Stimulated activated CD4-positive, alpha-beta T cell treated with anti-CD3 and anti-CD28 coated beads, Interleukin-4, amount 100 ng/mL, for 4 hours (primary cell): ENCODE measurements at places on chromosomes 6 and 20.

DNA sequence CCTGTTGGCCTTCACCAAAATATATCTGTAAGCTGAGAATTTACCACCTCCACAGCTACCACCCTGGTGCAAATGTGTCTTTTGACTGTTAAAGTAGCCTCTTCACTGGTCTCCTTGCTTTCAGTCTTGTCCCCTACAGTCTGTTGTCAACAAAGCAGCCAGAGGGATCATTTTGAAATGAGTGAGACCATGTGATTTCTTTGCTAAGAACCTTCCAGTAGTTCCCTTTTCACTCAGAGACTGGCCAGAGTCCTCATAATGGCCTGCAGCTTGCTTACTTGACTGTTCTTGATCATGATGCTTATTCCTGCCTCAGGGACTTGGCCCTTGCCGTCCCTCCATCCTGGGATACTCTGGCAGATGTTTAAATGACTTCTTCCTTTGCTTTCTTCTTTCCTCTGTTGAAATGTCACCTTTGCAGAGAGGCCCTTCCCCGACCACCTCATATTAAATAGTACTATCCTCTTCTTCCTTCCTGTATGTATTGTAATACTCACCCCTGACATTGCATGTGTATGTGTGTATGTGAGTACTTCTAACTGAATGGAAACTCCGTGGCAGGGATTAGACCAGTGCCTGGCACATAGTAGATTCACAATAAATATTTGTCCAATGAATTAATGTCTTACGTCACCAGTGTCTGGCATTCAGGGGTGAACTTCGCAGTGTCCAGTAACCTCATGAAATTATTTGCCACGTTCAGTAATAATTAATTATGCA lies 5.0 kb downstream of the MANBAL start:
- no peak for DNase-seq

- no peak for DNase-seq
Measured at GRCh38 chr6:121770943-121771342, 335.5 kb downstream of the GJA1 start.

- no peak for DNase-seq
Measured at GRCh38 chr6:43630980-43631619, 2.0 kb upstream of the GTPBP2 start.

DNA sequence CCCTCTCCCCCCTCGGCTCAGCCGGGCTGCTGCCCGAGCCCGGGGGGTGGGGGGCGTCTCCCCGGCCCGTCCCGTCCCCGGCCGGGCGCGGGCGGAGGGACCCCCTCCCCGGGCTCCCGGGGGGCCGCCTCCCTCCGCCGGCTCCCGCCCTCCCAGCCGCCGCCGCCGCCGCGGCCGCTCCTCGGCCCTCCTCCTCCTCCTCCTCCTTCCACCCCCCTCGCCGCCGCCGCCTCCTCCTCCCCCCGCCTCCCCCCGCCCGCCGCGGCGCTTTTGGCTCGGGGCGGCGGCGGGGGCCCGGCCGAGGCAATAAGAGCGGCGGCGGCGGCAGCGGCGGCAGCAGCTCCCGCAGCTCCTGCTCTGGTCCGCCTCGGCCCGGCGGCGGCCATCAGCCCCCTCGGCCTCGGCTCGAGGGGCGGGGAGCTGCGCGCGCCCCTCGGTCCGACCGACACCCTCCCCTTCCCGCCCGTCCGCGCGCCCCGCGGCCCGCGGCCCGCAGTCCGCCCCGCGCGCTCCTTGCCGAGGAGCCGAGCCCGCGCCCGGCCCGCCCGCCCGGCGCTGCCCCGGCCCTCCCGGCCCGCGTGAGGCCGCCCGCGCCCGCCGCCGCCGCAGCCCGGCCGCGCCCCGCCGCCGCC lies 38.7 kb downstream of the GNAS start:
- DNase-seq: peak; percentile 78

DNA sequence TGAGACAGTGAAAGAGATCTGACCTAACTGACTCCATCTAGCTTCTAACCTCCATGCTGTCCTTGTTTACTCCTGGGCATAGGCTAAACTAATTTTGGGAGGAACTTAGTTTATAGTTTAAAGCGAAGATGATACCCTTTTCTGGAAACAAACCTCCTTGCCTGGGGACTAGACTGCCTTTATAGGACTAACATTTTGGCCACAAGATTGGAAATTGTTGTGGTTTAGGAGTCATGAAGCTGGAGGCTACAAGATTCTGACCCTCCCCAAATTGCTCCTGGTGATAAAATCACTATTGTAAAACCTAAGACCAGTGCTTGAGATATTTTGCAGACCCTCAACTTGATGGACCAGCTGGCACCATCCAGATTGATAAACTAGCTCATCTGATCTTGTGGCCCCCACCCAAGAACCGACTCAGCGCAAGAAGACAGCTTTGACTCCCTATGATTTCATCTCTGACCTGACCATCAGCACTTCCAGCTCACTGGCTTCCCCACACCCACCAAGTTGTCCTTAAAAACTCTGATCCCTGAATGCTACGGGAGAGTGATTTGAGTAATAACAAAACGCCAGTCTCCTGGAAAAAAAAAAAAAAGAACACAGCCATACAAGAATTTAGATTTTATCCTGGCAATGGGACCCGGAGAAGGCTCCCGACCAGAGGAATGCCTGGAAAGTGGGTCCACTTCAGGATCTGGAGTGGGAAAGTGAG lies 63.0 kb downstream of the ABHD12 start:
- DNase-seq: no peak

DNA sequence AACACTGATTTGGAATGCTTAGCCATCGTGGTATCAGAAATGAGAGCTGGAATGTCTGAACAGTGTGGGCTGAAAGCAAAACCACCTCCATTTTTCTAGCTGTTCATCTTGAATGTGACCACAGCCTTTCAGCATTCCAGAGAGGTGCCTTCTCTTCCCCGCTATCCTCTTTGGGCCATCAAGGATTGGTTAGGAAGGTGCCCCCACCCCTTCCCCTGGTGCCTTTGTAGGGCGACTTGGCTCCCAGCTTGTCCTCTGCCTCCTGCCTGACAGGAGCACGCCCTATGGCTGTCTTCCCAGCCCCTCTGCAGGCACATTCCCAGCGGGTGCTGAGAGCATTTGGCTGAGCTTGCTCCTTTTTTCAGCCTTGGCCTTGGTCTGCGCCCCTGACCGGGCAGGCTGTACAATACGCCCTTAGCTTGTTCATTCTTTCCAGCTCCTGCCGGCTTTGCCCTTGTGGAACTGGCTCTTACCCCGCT lies 97.5 kb downstream of the ARMC2 start:
- no peak for DNase-seq

- no peak for DNase-seq
Measured at GRCh38 chr20:16526433-16527380, 46.5 kb downstream of the KIF16B start.

GRCh38 chr6:32192608-32193039 lies at the start of gene GPSM3:
Gene GPSM3 (minus strand): TSS chr6:32192643. CDS start chr6:32192513, 130 bp downstream.
- peak; percentile 39 for DNase-seq

- no peak for DNase-seq
Measured at GRCh38 chr20:40814631-40814960, 125.6 kb upstream of the MAFB start.

DNA sequence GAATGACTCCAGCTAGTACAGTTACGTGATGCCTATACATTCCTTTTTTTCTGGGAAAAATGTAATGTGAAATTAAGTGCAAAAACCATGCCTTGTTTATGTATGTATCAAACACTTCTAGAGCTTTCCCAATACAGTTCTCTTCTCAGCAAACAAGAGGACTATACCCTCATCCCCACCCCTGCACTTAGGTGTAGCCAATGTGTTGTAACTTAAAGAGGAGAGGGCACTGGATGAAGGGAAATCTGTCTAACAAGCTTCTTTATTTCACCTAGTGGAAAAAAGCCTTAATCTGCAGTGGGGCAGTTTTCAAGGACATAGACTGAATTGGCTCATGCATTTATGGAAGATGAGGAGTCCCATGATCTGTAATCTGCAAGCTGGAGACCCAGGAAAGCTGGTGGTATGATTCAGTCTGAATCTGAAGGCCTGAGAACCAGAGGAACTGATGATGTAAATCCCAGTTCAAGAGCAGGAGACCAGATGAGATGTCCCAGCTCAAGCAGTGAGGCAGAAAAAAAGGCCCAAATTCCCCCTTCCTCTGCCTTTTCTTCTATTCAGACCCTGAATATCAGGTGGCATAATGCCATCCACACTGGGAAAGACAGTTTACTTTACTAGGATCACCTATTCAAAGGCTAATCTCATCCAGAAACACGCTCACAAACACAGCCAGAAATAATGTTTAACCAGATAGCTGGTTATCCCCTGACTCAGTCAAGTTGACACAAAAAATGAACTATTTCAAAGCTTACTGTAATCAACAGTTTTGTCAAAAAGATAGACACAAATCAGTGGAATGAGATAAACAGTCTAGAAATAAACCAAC lies 25.8 kb upstream of the SLC17A3 start:
- no peak for DNase-seq

- DNase-seq: no peak
Measured at GRCh38 chr6:135329851-135330803, 149.0 kb downstream of the MYB start.

DNA sequence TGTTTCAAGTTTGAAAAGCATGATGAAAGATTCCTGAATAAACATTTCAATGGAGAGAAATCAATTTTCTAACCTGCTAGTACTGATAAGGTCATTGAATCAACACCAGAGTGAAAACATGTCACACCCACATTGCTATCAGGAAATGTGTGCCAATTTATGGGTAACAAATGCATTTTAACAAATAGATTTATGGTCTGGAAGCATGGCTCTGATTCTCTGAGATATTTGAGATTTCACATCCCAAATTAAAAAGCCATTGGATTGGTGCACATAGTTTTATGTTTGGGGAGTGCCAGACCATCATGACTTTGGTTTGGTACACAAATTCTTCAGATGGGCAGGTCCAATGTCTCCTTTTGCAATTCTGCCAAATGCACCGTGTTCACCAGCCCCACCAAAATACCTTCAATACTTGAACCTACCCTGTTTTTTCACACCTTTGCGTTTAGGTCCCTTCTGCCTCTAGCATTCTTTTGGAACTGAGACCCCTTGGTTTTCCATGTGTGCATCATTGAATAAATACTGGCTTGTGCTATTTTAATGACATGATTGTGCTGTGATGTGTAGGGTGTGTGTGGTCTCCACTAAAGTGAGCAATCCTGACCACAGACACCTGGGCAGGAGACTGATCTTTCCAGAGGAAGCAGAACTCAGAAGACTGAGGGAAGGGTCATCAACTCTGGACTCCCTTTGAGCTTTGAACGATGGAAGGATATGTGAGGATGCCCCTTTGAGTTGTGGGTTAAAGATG lies 20.4 kb downstream of the IL20RA start:
- DNase-seq: no peak

DNA sequence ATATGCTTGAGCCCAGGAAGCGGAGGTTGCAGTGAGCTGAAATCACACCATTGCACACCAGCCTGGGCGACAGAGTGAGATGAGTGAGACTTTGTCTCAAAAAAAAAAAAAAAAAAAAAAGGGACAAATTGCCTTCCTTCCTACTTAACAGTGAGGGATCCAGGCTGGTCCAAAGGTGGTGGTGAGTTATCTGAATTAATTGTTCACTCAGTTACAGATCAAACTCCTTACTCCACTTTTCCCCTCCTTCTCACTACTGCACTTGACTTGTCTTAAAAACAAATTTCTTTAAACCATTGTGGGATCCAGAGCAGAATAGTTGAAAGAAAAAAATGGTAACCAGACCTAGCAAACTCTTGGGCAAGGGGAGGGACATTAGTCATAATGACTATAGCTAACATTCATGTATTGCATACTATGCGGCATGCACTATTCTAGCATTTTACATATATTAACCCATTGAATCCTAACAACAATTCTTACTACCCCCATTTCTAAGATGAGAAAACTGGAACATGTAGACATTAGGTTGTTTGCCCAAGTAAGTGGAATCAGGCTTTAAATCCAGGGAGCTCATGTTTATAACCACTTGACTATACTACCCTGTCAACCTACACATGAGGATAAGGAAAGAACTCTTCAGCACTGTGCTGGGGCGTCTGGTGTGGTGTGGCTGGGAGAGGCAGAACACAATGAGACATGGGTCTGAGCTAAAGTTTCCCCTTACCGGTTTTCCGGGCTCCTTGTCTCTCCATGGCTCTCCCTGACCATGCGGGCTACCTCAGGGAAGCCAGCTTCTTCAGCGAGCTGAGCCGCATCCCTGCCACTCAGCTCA lies 1.5 kb downstream of the GPANK1 start:
- no peak for DNase-seq

DNA sequence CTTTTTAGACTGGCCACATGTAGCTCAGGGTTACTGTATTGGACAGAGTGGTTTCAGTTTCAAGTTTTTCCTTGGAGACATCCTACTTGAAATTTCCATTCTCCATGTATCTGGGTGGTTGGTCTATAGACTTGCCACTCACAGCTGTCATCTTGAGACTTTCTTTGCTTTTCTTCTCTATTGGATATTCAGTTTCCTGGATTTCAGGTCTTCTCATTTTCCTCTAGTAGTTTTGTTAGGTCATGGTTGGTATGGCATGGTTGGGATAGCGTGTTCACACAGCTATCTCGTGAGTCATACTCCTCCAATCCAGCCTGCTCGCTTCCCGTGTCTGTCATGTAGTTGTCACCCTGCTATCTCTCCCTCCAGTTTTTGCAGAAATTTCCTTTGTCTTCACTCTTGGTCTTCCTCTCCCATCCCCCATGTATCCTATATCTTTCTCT lies 48.3 kb downstream of the PTPN1 start:
- DNase-seq: no peak

GRCh38 chr20:4046311-4046924 lies 31.1 kb upstream of the RNF24 start:
- DNase-seq: no peak

DNA sequence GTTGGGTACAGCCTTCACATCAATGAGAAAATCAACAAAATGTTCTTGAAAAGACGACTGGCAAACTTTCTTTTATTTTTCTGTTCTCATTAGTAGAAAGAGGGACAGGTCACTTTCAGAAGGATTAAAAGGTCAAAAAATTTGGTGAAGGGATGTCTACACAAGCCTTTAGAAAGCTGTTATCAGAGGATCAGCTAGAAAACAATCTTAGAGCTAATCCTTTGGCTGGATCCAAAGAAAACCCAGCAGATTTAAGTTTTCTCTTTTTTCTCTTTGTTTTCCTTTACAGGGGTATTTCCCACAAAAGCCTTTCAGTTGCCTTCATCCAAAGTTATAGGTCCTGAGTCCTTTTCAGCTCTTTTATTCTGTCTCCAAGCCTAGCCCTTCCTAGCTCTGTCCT lies 57.3 kb upstream of the EDN1 start:
- DNase-seq: no peak

- no peak for DNase-seq
Measured at GRCh38 chr20:6014017-6014416, 39.8 kb downstream of the LRRN4 start.

DNA sequence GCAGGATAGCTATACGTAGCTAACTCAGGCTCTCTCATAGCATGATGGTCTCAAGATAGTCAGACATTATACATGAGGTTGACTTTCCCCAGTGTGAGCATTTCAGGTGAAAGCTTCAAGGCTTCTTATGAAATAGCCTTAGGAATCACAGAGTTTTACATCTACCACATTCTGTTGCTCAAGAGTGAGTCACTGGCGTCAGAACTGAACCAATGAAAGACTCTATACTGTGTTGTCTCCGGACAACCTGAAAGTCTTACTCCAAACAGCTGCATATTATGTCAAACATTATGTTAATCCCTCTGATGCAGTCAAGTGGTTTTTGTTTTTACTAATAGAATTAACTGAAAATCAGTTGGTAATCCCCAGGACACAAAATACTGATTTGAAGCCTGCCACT lies 79.8 kb upstream of the TRDN start:
- no peak for DNase-seq

- no peak for DNase-seq
Measured at GRCh38 chr6:127897484-127897883, 3.4 kb downstream of the THEMIS start.

GRCh38 chr6:84019842-84020211 lies 13.7 kb upstream of the MRAP2 start:
- no peak for DNase-seq

GRCh38 chr6:170553534-170554012 lies 466 bp upstream of the PSMB1 start:
- no peak for DNase-seq
